IMR-90 (cell line): ENCODE measurements at places on chromosomes 1 and 21. TPM values are rescaled to one million over a fixed set of nuclear protein-coding genes. Genes with fewer than 3 reads are reported as not detected.

- no peak overlapping the region for H3K4me3 ChIP-seq
- H3K36me3 ChIP-seq: peaks cover 9% of the 10 kb centered on the region
- no peak for DNase-seq
- H3K27ac ChIP-seq: no peak overlapping the region
- peaks cover 4% of the 10 kb centered on the region for H3K4me1 ChIP-seq
Observed at GRCh38 chr1:235102993-235103411, 25.6 kb downstream of the TOMM20 start.

DNA sequence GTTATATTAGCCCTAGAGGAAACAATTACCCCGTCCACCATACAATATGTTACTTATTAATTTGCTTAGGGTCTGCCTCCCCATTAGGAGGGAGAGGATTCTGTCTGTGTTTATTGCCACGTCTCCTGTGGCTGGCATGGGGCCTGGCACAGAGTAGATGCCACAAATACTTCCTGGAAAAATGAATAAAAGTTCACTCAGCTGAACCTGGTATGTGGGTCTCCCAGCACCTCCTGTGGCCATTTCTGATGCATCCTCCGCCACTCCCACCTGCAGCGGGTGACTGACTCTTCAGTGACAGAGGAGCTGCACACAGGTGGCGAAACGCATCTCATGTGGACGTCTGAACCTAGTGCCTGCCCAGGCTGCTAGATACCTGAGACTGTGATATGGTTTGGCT, 112.7 kb downstream of the CLIC6 start:
- DNase-seq: no peak
- H3K36me3 ChIP-seq: no peaks in the 10 kb centered on the region
- H3K27ac ChIP-seq: no peak overlapping the region
- no peaks in the 10 kb centered on the region for H3K4me1 ChIP-seq
- H3K27me3 ChIP-seq: no peaks in the 10 kb centered on the region
- no peak overlapping the region for H3K4me3 ChIP-seq

LDLRAD2 gene
- not detected in 2 replicates for total RNA-seq

DNA sequence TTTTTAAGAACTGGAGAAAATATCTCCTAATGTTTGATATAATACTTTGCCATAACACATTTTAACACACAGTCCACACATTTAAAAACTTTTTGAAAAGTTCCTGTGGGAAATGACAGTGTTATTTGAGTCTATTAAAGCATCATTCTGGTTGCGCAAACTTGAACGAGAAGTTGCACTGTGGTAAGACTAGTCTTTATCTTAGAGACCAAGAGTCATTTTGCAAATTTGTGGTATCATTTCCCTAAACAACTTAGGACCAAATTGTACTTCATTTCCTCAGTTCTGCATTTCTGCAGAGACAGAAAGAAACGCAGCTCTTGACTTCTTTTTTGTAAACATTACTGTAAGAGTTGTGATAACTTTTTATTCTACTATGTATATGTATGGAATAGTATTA, at the start of gene RGS18:
Gene RGS18 (plus strand): TSS at position 282 of the 400 bp plus-strand sequence. CDS start 176 bp downstream, outside the sequence.
- peak; percentile 84 for DNase-seq
- H3K27me3 ChIP-seq: no peaks in the 10 kb centered on the region
- H3K4me1 ChIP-seq: no peaks in the 10 kb centered on the region; the same call in 1 of the 2 replicates
- no peaks in the 10 kb centered on the region for H3K36me3 ChIP-seq

SPAG17 gene
- under 0.01 TPM in 1 of 2 replicates, not detected in the other for total RNA-seq

C8B gene
- not detected in 2 replicates for total RNA-seq

DNA sequence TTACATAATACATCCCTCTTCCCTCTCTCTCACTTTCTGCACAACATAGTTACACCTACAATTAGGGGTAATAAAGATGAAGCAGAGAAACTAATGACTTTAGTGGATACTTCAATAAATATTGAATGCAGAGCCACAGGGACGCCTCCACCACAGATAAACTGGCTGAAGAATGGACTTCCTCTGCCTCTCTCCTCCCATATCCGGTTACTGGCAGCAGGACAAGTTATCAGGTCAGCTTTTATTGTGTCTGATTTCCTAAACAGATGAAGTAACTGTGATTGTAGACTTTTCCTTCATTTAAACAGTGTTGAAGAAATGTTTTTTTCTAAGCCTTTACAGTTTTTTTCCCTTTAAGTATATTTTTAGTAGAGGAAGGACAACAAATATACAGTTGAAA, 281.6 kb downstream of the TPR start:
- H3K4me1 ChIP-seq: peaks cover 5% of the 10 kb centered on the region
- DNase-seq: peak; percentile 38
- H3K36me3 ChIP-seq: no peaks in the 10 kb centered on the region
- no peaks in the 10 kb centered on the region for H3K27me3 ChIP-seq
- H3K4me3 ChIP-seq: no peak overlapping the region

CYP4B1 gene
- total RNA-seq: not detected in 2 replicates
